ENCODE measurements at places on chromosomes 1 and 21.
A peak's percentile ranks its signal among the peaks of the same experiment; 100 is the strongest.

GRCh38 chr1:187645651-187646050 is 816.9 kb downstream of the PLA2G4A start:
- DNase-seq, result no peak
- no peak overlapping the region for H3K4me3 ChIP-seq
- H3K4me1 ChIP-seq, result no peaks in the 10 kb centered on the region
- no peaks in the 10 kb centered on the region for H3K36me3 ChIP-seq

DNA sequence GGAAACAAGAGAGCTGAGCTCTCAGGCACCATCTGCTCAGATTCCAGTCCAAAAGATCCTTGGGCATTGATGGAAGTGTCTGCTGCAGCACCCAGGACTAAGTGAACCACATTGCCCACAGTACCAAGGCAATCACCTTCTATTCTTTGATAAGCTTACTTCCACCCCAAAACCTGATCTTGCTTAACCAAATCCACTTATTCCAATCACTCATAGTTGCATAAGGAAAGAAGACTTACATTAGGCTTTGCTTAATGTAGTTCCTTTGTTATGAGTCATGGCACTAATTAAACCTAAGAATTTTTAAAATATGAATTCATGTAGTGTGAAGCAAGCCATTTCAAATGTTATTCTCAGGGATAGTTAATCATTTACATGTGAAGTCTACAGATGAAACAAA is 84.5 kb downstream of the UCHL5 start:
- H3K4me1 ChIP-seq, result no peaks in the 10 kb centered on the region
- no peak overlapping the region for H3K4me3 ChIP-seq
- no peaks in the 10 kb centered on the region for H3K27me3 ChIP-seq
- DNase-seq, result no peak

GRCh38 chr1:117534995-117535467 is 70.8 kb upstream of the TENT5C start:
- H3K27ac ChIP-seq, result no peak overlapping the region
- peak overlapping the region; percentile 14 for H3K4me3 ChIP-seq
- H3K4me1 ChIP-seq, result peaks cover 9% of the 10 kb centered on the region
- no peaks in the 10 kb centered on the region for H3K36me3 ChIP-seq

DNA sequence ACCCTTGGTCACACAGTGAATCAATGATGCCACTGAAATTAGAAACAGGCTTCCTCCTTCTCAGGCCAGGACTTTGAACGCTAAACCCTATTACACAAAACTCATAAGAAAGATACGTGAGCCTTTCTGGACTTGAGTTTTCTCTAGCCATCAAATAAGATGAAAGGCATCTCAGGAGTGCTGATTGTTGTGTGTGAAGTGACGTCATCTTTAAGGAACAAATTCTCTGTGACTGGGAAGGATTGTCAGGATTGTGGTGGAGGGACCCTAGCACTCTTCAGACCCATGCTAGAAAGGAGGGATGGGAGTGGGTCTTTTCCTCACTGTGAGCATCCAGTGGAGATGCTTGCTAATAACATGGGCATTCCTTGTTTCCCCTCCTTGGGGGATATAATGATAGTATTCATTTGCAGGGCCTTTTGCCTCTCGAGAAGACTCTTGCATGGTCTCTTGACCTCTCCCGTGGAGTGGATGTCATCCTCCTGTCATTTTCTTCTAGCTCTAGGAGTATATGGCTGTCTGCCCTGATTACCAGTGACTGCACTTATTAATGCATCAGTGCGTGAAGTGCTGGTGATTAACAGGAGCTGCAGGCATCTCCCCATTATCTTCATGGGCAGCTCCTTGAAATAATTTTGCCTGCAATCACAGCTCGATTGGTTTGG is 39.9 kb downstream of the SPATA46 start:
- peaks cover 30% of the 10 kb centered on the region for H3K27me3 ChIP-seq
- H3K4me3 ChIP-seq, result no peak overlapping the region
- no peaks in the 10 kb centered on the region for H3K36me3 ChIP-seq
- no peak for DNase-seq
- no peaks in the 10 kb centered on the region for H3K4me1 ChIP-seq

GRCh38 chr1:41539418-41539805 is 54.9 kb upstream of the EDN2 start:
- H3K27me3 ChIP-seq, result no peaks in the 10 kb centered on the region
- DNase-seq, result no peak
- H3K4me1 ChIP-seq, result peaks cover 61% of the 10 kb centered on the region

GRCh38 chr1:208944981-208945451 is 638.5 kb upstream of the CAMK1G start:
- H3K27me3 ChIP-seq, result no peaks in the 10 kb centered on the region
- H3K4me1 ChIP-seq, result no peaks in the 10 kb centered on the region
- DNase-seq, result no peak
- H3K36me3 ChIP-seq, result no peaks in the 10 kb centered on the region

DNA sequence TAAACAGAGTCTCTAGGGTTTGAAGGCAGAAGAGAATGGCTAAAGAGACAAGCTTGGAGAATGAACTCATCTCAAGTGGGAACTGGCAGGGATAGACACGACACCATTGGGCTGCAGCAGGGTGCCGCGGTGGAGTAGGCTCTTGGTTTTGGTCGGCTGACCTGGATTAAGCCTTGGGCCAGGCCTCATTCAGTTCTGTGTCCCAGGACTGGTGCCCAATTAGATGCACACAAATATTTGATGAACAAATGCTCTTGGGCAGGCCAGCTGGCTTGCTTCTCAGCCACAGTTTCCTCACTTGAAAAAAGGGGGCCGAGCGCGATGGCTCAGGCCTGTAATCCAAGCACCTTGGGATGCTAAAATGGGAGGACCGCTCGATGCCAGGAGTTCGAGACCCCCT is 53.4 kb upstream of the CITED4 start:
- H3K4me3 ChIP-seq, result no peak overlapping the region
- no peaks in the 10 kb centered on the region for H3K4me1 ChIP-seq
- no peak for DNase-seq
- no peaks in the 10 kb centered on the region for H3K27me3 ChIP-seq
- no peaks in the 10 kb centered on the region for H3K36me3 ChIP-seq

DNA sequence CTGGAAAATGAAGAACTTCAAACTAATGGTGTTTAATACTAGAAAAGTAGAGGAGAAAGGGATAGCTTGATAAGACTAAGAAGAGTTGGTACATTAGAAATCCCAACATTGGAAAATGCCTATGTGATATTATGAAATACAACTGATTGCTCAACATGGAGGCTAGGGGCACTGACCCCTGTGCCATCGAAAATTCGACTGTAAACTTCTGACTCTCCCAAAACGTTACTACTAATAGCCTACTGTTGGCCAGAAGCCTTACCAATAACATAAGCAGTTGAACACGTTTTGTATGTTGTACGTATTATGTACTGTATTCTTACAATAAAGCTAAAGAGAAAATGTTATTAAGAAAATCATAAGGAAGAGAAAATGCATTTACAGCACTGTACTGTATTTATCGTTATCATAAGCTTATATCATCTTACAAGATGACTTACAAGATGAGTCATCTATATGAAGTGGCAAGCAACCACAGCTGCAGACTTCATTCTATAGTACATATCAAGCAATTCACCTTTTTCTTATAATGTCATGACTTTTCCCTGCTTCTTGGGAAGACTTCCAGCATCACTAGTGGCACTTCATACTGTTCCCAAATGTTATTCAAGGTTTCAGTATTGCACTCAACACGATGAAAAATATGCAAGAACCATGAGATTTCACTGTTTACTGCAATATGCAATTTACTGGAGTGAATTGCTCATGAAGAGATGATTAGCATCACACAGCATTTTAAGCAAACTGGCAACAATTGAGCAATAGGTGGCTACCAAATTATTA is 12.9 kb upstream of the CTSK start:
- H3K27ac ChIP-seq, result no peak overlapping the region
- DNase-seq, result no peak
- H3K4me1 ChIP-seq, result no peaks in the 10 kb centered on the region
- no peak overlapping the region for H3K4me3 ChIP-seq
- H3K27me3 ChIP-seq, result no peaks in the 10 kb centered on the region

DNA sequence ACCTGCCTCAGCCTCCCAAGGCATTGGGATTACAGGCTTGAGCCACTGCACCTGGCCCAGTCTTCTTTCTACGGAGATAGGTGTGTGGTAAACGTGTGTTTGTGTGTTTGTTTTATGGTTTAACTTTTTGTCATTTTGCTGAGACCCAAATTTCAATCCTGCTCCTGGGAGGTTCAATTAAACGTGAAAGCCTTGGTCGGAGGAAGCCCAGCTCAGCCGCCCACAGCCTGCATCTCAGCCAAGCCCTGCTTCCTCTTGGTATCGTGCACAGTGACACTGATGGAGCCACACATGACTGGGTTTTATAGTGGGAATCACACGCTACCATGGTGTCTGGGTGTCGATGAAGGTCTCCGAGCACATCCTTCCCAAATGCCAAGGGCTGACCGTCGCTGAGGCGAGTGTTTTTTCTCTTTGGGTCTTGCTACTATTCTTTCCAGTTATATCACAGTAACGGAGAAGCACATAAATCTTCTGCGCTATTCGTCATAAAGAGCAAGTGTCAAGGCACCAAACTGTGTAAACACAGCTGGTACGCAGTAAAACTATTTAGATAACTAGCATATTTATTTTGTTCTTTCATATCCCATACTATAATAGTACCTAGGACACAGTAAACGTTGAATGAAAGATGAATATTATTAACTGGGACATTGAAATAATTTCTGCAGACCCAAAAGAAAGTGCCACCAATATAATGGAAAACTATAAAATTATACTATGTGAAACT is 39.3 kb downstream of the HLCS start:
- no peak overlapping the region for H3K27ac ChIP-seq
- no peaks in the 10 kb centered on the region for H3K36me3 ChIP-seq
- no peaks in the 10 kb centered on the region for H3K27me3 ChIP-seq
- H3K4me1 ChIP-seq, result no peaks in the 10 kb centered on the region
- H3K4me3 ChIP-seq, result no peak overlapping the region
- no peak for DNase-seq

- no peak for DNase-seq
- no peak overlapping the region for H3K27ac ChIP-seq
- H3K4me3 ChIP-seq, result no peak overlapping the region
Observed at GRCh38 chr1:115277276-115277675, 60.8 kb downstream of the NGF start.

GRCh38 chr21:45098867-45099266 is 24.5 kb downstream of the ADARB1 start:
- H3K36me3 ChIP-seq, result peaks cover 4% of the 10 kb centered on the region
- H3K4me3 ChIP-seq, result no peak overlapping the region
- H3K4me1 ChIP-seq, result peaks cover 87% of the 10 kb centered on the region

- H3K27me3 ChIP-seq, result no peaks in the 10 kb centered on the region
- no peak overlapping the region for H3K27ac ChIP-seq
- H3K36me3 ChIP-seq, result no peaks in the 10 kb centered on the region
- peaks cover 23% of the 10 kb centered on the region for H3K4me1 ChIP-seq
- DNase-seq, result no peak
Observed at GRCh38 chr1:24369801-24370200, 43.8 kb downstream of the STPG1 start.

GRCh38 chr1:72521659-72522058 is 239.3 kb upstream of the NEGR1 start:
- no peaks in the 10 kb centered on the region for H3K4me1 ChIP-seq
- DNase-seq, result no peak
- no peak overlapping the region for H3K4me3 ChIP-seq

DNA sequence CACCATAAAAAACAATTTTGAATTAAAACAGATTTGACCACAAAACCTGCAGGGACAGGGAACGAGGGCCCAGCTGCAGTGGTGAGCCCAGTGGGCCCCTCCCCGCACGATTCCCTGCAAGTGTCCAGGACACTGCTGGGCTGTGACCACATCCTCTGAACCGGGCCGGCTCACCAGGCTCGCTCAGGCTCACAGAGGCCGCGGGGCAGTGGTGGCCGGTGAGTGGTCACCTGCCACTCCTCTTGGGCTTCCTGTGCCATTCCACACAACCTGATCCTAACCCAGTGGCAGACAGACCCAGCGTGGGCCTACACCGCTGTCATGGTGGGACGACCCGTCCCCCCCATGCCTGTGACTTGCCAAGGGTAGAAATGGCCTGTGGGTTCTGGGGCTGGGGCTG is 36.5 kb upstream of the RIPK4 start:
- H3K27ac ChIP-seq, result no peak overlapping the region
- no peak overlapping the region for H3K4me3 ChIP-seq
- H3K36me3 ChIP-seq, result peaks cover 15% of the 10 kb centered on the region
- peaks cover 6% of the 10 kb centered on the region for H3K4me1 ChIP-seq

DNA sequence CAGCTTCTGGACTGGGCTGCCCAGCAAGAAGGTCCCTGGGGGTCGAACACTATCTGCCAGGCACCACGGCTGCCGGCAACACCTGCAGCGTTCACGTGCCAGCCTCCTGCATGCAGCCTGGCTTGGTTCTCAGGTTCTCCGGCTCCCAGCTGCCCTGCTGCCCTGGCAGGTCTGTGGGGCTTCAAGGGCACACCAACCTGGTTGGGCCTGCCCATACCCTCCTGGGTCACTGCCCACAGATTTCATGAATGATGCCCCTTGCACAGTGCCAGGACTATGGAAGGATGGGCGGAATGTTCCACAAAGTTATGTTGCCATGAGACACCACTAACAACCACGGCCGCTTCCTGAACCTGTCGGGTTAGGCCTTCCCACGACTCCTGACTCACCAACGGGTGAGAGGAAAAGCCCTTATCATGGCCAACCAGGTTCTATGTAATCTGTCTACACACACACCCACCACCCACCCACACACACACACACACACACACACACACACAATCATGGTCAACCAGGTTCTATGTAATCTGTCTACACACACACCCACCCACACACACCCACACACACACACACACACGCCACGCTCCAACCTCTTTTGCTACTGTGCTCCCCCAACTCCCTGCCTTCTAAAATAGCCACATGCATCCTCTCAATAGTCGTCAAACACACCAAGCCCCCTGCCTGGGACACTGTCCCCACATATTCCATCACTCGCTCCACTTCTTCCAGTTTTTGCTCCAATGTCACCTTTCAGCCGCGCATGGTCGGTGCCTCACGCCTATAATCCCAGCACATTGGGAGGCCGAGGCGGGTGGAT is 32.2 kb downstream of the HSPG2 start:
- no peak for DNase-seq
- H3K4me1 ChIP-seq, result peaks cover 13% of the 10 kb centered on the region
- no peak overlapping the region for H3K4me3 ChIP-seq
- no peaks in the 10 kb centered on the region for H3K36me3 ChIP-seq

DNA sequence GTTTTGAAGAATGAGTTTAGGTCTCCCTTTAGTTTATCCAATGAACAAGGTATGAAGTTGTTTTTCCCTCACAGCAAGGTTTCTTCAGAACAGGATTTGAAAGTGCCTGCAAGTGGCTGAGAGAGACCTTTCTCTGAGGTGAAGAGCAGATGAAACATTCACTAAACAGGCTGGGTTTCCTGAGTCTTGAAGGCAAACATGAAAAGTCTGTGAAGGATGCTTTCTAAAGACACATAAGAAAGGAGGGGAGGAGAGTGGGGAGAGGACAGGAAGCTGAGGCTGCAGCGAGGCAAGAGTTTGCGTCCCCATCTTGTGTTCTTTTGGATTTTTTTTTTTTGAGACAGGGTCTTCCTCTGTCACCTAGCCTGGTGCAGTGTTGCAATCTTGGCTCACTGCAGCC is 95.7 kb upstream of the SIM2 start:
- H3K36me3 ChIP-seq, result peaks cover 4% of the 10 kb centered on the region
- H3K27ac ChIP-seq, result no peak overlapping the region

- H3K4me3 ChIP-seq, result no peak overlapping the region
- no peak overlapping the region for H3K27ac ChIP-seq
- H3K27me3 ChIP-seq, result no peaks in the 10 kb centered on the region
- H3K4me1 ChIP-seq, result no peaks in the 10 kb centered on the region
Observed at GRCh38 chr21:27818847-27819246, 852.0 kb upstream of the ADAMTS5 start.

Data from naive B cell (primary cell).